ENCODE measurements at places on chromosomes 1 and 21.

- DNase-seq = no peak
These were observed 128.4 kb downstream of the CNIH3 start for GRCh38 chr1:224744521-224744920.

- DNase-seq = no peak
These were observed 92.6 kb downstream of the NID1 start for GRCh38 chr1:235972311-235972689.

DNA sequence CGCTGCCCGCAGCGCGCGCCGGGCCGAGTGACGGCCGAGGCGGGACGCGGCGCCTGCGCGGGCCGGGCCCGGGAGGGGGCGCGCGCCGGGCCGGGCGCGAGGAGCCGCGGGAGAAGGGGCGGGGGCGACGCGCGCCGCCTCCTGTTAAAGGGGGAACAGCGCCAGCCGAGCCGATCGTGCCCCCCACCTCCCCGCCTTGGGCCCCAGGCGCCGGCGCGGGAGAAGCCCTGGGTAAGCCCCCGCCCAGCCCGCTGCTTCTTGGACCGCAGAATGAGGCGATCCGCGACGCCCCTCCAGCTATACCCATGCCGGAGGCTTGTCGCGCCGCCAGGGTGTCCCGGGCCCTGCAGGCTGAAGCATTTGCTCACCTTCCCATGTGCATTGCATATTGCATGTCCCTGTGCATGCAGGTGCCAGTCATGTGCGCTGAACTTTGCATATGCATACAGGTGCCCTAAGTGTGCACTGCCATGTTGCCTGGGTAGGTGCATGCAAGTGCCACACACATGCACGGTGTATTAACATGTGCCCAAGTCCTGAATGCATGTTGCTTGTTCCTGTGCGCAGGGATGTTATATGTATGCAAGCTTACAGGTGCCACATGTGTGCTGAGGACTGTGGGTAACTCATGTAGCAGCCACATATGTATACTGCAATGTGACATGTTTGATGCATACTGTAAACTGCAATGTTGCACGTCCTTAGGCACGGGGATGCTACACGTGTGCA, at the start of gene ADGRB2:
TSS of gene ADGRB2 (minus strand) at position 29 of the 729 bp plus-strand sequence. CDS start 7,119 bp downstream, outside the sequence.
- no peak for DNase-seq

GRCh38 chr1:168159251-168159650, 19.5 kb upstream of the TIPRL start:
- DNase-seq = no peak

- no peak for DNase-seq
These were observed 47.9 kb upstream of the C1orf115 start for GRCh38 chr1:220642285-220642684.

DNA sequence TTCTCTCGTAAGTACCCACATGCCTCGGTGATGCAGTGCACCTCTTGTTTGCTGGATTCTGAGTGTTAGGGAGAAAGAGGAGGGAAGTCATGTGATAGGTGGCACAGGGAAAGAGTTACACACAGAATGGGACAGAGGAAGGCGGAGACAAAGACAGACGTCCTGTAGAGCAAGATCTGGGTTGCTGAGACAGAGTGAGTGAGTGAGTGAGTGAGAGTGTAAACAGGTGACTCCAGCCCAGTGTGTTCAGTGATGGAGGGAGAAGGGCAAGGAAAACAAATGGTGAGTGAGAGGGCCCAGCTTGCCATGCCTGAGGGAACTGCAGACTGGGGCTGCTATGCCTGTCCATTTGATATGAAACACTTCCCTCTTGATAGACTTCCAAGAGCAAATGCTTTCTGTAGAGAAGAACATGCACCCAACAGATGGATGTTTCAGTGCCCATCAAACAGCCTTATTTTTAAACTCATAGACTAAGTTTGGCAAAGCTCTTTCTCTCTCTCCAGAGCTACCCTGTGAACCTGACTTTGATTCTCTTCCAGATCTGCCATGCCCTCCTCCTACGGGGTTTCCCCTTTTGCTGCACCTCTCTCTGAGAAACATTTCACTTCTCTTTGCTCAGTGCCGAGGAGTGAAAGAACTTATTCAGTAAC, 209.9 kb upstream of the COA6 start:
- DNase-seq = no peak

GRCh38 chr1:231500666-231501065, 27.8 kb upstream of the TSNAX start:
- no peak for DNase-seq

GRCh38 chr1:107357376-107357775, 216.5 kb downstream of the NTNG1 start:
- no peak for DNase-seq

DNA sequence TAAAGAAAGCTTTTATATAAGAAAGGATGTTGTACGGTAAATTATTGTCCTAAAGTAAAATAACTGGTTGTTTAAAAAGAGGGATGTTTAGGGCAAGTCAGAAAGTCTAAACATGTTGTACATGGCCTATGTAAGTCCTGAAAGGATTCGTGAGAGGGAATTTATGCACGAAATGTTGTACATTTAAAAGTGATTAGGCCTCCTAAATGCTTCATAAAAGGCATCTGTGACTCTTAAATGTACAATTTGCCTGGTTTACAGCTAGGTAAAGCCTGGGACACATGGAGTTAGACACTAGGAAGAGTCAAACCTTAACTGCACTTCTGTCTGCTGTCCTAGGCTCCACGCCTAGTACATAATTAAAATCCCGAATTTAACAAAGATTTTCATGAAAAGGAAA, 9.7 kb downstream of the KRTAP13-3 start:
- no peak for DNase-seq

DNA sequence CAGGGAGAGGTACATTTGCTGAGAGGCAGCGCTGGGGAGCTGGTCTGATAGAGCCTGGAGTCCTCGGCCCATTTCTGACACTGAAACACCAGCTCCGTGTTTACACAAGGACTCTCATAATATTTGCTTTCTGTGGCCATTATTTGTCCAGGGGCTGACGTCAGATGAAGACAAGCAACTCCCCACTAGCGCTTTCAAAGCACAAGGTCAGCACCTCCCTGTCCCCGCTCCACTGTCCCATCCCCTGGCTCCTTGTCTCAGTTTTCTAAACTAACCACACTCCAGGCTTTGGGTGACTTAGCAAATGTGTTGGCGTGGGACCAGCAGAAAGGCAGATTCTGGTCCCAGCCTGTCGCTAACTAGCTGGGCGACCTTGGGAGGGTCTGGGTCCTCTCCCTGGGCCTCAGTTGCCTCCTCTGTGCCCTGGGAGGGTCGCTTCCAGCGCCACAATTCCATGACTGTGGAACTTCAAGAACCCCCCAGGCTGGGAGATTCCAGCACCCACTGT, 37.4 kb upstream of the ZBTB40 start:
- no peak for DNase-seq

GRCh38 chr1:209673631-209674417, 1.4 kb upstream of the G0S2 start:
- no peak for DNase-seq

DNA sequence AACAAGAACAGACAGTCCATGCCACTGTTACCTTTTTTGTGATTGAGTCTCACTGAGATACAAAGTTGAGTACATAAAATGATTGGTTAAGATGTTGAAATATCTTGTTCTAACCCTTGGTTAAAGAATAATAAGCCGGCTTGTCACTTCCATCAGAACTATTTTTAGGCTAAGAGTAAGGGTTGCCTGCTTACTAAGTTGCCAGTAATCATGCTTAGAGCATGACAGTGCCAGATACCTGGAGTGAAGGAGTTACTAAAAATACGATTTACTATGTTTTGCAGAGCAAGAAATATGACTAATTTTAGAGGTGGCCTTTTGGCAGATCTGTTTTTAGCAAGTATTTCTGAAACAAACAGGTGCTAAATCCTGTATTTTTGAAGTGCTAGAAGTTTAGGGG, 6.0 kb downstream of the HUNK start:
- no peak for DNase-seq

DNA sequence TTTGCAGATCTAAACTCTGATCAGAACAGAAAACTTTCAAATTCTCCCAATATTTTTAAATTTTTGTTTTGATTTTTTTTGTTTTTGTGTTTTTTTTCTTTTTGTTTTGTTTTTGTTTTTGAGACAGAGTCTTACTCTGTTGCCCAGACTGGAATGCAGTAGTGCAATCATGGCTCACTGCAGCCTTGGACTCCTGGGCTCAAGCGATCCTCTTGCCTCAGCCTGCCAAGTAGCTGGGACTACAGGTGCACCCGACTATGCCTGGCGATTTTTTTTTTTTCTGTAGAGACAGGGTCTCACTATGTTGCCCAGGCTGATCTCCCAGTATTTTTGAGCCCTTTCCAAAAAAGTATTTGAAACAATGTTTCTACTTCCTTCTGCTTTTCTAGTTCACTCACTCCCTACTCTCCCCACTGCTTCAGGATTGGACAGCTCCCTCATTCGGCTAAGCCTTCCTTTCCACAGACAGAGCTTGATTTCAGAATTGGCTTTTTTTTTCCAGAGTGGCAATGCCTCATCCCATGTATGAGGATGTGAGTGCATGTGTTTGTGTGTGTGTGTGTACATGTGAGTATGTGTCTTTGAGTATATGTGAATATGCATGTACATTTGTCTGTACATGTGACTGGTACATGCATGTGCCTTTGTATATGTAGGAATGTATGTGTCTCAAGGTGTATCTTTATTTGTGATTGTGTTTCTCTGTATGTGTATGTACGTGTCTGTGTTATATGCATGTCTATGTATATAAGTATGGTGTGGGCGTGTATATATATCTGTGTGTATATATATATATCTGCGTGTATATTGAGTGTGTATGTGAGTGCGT, 11.9 kb downstream of the LHX4 start:
- no peak for DNase-seq

- no peak for DNase-seq
These were observed 18.6 kb downstream of the ABCG1 start for GRCh38 chr21:42237577-42237976.

- no peak for DNase-seq
These were observed 167.8 kb downstream of the DHRS3 start for GRCh38 chr1:12450090-12450755.

- no peak for DNase-seq
These were observed 56.7 kb upstream of the RAP1GAP start for GRCh38 chr1:21725748-21726392.

DNA sequence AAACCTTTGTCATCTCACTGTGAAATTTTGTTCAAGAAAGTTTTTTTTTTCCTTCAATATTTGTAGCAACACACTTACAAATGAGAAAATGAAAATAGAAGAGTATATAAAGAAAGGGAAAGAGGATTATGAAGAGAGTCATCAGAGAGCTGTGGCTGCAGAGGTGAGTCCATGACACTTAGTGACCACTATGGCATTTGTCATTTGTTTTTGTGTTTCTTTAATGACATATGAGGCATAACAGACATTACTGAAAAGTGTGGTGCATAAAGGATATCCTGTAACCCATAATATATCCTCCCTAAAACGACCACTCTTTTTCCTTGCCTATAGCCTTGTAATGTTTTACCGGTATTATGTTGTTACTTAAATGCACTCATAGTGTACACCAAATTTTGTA, 80.2 kb downstream of the VPS26C start:
- DNase-seq = no peak

DNA sequence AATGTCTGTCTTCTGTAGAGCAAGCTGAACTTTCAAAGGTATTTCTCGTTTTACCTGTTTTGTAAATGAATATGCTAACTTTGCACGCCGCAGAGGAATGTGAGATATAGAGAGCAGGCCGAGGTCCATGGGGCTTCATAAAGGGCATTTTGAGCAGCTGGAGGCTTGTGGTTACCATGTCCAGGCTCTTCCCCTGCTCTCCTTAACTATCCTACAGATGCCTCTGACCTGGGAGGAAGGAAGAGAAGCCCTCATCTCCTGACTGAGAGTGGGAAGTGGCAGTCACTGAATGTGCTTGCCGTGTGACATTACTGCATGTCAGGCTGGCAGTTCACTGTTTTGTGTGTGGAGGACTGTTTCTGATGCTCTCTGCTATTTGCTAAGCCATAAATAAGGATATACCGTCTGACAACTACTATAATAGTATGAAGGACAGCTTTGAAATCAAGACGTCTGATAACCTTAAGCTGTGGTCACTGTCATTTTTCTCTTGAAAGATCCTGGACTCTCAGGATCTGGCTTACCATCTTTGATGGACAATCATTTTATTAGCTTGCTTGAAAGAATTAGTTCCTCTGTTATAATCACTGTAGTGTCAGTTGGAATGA, 92.2 kb downstream of the DYRK1A start:
- DNase-seq = no peak
